Astrocyte (in vitro differentiated cells and primary cell): ENCODE measurements at places on chromosomes 3 and 15.

GRCh38 chr3:127159543-127159942 is 33.4 kb upstream of the PRR23E start:
- no peak for DNase-seq

GRCh38 chr15:24772686-24773373 is 97.3 kb downstream of the NPAP1 start:
- peak; percentile 76 for DNase-seq

- DNase-seq: no peak
These were observed 9.3 kb upstream of the SYNM start for GRCh38 chr15:99095626-99096025.

- DNase-seq: no peak
These were observed 890 bp downstream of the CHRD start for GRCh38 chr3:184380627-184381260.

DNA sequence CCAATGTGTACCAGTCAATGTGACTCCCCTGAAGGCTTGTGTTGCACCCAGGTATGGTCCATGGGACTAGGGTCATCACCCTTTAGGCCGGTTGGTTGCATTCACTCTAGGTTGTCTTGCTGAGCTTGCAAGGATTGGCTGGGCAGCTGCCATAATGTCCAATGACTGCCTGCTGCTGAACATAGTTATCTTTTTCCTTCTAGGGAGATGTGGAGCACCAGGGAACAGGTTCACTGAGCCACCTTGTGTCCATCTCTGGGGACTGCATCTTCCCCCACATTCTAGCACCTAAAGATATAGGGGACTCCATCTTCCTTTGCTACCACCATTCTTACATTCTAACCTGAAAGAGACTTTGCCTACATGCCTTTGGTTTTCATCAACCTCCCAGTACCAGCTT is 580.4 kb upstream of the TBL1XR1 start:
- DNase-seq: no peak

DNA sequence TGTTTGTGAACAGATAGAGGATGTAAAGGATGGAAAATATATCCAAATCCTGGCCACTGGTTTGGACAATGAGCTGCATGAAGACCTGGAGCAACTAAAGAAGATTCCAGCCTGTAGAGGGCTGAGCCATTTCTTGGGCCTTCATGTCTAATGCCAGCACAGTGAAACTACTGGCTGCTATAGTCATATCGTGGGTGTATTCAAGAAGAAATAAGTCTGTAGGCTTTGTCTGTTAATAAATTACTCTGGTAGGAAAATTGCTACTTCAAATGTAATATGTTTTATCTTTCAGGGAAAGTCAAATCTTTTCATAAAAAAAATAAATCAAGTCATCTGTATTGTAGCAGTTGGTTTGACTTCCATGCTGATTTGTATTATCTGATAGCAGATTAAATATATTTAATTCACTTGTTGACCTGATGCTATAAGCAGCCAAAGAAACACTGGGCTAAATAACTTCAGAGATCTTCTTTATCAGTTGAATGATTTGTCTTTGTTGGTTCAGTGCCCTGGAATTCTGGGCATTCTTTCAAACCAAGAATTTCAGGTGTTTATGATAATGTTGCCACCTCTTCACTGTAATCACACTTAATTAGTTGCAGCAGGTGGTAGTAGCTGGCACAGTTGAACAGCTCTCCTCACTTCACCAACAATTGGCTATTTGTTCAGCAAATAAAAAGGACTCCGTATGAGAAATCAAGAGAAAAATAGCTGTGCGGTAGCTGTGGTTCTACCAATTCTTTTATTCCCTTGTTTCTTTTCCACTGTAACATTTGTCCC is 1109.5 kb downstream of the NSUN3 start:
- no peak for DNase-seq

- no peak for DNase-seq
These were observed 139.7 kb upstream of the ROPN1 start for GRCh38 chr3:124131580-124131979.

DNA sequence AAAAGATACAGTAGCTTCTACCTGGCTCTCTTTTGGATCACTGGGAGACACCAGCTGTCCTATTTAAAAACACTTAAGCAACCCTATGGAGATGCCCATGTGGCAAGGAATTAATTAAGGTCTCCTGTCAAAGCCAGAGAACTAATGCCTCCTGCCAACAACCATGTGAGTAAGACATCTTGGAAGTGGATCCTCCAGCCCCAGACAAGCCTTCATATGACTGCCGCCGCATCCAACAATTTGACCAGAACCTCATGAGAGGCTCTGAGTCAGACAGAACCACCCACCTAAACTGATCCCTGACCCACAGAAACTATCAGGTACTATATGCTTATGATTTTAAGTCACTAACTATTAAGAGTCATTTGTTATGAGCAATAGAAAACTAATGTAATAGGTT is 22.3 kb downstream of the IFT80 start:
- peak; percentile 76 for DNase-seq

DNA sequence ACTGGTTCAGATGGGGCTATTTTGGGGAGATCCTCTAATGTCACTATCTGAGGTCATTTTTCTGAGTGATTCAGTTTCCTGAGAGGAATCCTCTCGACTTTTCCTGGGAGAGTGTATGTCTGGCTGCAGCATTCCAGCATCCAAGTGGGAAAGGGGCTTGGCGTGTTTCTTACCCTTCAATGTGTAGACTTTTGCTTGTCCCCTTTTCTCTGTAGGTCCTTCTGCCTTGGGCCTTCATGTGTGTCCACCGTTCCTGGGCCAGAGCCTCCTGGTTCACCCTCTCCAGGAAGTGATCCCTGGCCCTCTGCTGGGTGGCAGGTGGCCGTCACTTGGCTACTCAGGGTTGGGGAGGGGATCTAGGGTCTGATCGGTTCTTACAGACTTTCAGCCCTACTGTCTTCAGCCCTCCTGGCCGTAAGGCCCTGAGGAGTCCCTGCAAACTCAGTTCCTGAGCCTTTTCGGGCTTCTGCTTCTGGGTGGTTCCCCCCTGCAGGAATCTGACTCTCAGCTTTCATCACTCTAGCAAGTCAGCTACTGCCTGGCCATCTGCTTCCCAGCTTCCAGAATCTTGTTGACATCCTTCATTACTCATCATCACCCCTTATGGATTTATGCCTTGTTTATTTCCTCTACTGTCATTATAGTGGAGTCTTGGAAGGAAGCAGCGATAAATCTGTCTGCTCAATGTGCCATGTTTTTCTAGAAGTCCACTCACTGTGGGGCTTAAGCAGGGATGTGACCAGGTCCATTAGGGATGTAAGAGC is 36.5 kb downstream of the GOLGA6L10 start:
- no peak for DNase-seq

DNA sequence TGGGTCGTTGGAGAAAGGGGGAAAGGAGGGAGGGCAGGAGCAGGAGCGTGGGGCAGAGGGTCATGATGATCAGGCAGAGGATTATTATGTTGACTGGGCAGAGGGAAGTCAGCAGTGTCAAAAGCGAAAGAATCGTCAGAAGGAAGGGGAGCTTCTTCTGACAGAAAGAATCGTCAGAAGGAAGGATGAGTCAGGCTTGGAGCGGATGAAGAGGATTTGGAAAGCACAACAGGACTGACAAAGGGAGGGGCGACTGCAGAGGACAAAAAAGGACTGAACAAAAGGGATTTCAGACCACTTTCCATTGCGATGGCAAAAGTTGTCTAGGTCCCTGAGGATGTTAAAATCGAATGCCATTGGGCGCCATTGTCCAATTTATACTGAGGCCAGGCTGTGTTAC is 1053.5 kb downstream of the SI start:
- DNase-seq: no peak

DNA sequence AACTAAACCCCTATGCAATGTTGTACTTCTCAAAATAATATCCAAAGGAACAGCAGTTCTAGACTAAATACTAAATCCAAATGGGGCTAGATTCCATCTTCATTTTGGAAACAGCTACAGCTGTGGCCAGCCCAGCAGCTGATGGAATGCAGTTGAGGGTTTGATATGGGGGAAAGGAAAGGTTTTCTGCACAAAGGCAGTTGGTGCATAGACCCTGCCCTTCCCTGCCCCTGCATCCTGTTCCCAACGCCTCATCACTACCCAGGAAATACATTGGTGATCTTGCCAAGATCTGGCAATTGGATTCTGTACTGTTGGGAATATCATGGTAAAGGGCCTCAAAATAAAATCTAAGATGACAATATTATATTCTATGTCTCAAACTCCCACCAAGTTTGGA is 43.9 kb downstream of the DTWD1 start:
- DNase-seq: no peak

DNA sequence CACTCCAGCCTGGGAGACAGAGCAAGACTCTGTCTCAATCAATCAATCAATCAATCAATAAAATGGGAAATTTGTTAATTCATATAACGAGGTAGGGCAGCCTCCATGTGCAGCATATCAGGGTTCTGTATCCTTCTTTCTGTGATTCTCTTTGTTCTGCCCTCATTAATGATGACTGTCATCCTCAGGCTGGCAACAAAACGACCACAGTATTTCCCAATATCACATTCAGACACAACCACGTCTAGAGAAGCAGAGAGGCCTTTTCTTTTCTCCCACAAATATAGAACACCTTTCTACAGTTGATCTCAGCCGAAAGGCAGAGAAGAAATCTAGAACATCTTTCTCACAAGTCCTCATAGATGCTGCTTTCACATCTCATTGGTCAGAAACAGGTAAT is 11.2 kb downstream of the CEP19 start:
- no peak for DNase-seq

DNA sequence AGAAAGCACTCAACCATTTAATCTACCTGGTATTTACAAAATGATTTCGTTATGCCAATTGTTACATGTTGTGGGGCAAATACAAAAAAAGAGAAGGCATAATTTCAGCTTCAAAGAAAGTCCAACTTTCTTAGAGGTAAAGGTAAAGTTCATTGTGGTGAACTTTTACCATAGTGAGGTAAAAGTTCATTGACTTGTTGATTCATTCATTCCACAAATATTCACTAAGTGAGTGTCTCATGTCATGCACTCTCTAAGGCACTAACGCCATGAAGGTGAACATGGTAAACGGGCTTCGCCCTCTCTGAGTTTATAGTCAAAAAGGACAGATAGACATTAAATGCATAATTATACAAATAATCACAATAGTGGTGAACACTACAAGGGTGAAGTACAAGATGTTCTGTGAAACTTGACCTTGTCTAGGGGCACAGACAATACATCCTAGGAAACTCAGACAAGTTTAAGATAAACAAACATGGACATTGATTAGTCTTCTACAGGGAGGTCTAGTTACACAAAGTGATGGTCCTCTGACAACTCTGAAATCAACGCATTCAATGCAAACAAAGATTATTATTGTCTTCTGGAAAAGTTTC is 378.6 kb downstream of the MAGI1 start:
- no peak for DNase-seq

DNA sequence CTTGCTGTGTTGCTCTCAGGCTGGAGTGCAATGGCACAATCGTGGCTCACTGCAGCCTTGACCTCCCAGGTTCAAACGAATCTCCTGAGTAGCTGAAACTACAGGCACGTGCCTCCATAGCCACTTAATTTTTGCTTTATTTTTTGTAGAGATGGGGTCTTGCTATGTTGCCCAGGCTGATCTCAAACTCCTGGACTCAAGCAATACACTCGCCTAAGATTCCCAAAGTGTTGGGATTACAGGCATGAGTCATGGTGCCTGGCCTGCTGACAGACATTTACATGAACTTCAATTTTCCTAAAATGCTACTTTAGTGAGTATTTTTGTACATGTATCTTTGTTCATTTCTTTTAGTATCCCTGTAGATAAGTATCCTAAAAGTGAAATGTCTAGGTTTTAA is 132.3 kb downstream of the SUCLG2 start:
- DNase-seq: no peak

- DNase-seq: no peak
These were observed 427.0 kb upstream of the RBMS3 start for GRCh38 chr3:28853830-28854229.

DNA sequence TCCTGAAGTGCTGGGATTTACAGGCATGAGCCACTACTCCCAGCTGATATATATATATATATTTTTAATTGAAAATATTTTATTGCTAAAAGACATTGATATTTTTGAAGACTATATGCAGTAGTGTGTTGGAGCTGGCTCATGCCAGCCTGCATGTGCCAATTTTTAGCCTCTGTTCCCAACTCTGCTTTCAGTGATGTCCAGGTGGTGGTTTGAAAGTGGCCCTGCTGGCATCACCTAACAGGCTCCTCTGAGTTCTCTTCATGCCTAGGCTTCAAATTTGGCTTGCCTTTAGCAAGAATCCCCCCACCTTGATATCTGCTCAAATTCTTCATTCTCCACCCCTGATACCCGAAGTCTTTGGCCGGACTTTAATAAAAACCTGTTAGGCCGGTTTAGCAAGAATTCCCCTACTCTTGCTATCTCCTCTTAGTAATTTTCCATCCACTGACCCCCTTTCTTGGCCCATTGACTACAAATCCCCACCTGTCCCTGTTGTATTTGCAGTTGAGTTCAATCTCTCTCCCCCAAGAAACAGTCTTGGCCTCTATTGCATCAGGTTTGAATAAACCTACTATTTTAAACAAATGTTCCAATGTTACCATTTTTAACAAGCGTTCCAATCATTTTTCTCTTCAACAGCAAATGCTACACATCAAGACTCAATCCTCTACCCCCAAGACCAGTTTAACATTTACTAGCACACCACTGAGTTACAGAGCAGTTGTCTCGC is 23.9 kb upstream of the CTSH start:
- DNase-seq: no peak

DNA sequence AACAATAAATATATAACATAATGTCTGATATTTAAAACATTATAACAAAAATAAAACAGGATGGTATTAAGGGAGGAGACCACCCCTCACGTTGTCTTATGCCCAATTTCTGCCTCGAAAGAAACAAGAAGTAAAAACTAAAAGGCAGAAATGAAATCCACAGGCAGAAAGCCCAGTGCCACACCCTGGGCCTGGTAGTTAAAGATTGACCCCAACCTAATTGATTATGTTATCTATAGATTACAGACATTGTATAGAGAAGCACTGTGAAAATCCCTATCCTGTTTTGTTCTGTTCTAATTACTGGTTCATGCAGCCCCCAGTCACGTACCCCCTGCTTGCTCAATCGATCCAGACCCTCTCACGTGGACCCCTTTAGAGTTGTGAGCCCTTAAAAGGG is 22.3 kb upstream of the ACP3 start:
- DNase-seq: no peak

DNA sequence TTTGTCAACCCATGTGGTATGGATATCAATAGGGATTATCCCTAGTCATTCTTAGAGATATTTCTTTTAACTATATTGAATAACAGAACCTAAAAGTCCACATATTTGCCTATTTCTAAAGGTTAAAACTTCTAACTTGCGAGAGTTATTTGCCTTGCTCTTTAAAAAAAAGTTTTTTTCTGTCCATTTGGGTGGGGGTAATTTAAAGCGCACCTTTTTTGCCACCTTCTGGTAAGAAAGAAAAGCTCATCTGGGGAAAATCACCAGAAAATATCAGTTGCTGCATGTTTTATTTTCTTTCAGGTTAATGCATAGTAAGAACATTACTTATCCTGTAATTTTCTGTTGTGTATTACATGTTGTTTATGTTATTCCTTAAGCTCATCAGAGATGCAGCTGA is 242.0 kb upstream of the GOLGA6L4 start:
- no peak for DNase-seq

GRCh38 chr3:185313693-185314246 is 49.2 kb upstream of the MAP3K13 start:
- DNase-seq: no peak

GRCh38 chr3:46972396-46972795 is 4.1 kb downstream of the CCDC12 start:
- DNase-seq: no peak
